ENCODE measurements at places on chromosomes 5 and 9. TPM values are rescaled to one million over a fixed set of nuclear protein-coding genes. Genes with fewer than 3 reads are reported as not detected.

PNPLA7 gene
- total RNA-seq = 27.4 TPM

CTSL gene
- 60.1 TPM for total RNA-seq

SPINK13 gene
- total RNA-seq = not detected

TOR4A gene
- 23.3 TPM for total RNA-seq

DNA sequence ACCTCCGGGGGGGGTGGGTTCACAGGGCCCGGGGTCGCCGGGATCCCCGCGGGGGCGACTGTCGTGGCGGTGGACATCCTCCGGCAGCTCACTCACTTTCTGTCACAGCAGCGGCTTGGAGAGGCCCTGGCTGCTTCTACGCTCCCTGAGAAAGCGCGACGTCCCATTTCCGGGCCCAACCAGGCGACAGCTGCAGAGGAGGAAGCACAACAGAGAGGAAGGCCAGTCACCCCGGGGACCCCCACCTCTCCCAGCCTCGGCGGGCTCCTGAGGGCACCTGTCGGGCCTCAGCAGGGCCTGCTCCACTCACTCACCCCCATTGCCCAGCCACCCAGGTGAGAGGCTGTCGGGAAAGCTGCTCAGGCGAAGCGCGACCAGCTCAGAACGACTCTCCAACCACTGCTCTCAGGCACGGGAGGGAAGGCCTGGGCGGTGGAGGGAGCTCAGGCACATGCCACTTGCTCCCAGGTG, 14.4 kb downstream of the BRD3 start:
- DNase-seq = no peak

DNA sequence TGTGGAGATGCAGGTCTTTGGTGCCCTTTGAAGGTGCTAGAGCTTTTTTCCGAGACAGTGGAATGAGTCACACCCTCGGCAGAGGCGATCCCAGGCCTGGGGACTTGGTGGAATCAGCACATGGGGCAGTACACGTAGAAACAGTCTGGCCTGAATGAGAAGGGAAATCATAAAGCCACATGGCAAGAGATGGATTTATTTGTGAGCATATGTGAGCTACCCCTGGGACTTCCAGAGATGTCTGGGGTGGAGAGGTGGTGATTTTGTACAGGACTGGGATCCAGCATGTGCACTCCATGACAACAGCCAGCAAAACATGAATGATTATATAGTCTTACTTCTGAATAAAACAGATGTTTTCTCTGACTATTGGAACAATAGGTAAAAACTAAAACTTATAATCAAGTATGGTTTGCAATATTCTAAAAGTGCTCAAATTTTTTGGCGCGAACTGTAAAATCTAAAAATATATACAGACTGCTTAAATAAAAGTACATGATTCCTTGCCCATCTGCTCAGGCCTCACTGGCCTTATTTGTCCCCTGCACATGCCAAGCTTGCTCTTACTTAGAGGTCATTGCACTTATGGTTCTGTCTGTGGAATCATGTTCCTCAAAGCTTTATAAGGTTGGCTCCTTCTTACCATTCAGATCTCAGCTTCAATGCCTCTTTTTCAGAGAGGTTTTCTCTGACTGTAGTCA, 54.7 kb upstream of the SMARCA2 start:
- DNase-seq = no peak

GRCh38 chr5:13985731-13986418, 41.4 kb upstream of the DNAH5 start:
- DNase-seq = no peak

GRCh38 chr5:175336781-175337180, 107.2 kb downstream of the DRD1 start:
- no peak for DNase-seq

DNA sequence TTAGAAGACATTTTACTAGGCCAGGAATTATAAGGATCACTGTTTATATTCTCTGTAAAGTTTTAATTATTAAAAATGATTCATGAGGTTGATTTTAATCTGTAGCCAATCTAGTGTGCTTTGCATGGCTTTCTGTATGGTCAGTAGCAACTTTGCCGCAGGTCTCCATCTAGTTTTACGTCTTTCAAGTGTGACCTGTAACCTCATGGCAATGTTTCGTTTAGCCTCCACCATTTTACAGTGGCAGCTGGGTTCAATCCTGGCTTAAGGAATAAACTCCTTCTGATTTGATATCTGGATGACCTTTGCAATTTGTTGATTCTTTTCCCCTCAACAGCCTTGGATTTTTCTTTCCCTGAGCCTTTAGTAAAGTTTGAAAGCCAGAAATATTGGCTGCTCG, 434.5 kb upstream of the CDH9 start:
- DNase-seq = no peak

DNA sequence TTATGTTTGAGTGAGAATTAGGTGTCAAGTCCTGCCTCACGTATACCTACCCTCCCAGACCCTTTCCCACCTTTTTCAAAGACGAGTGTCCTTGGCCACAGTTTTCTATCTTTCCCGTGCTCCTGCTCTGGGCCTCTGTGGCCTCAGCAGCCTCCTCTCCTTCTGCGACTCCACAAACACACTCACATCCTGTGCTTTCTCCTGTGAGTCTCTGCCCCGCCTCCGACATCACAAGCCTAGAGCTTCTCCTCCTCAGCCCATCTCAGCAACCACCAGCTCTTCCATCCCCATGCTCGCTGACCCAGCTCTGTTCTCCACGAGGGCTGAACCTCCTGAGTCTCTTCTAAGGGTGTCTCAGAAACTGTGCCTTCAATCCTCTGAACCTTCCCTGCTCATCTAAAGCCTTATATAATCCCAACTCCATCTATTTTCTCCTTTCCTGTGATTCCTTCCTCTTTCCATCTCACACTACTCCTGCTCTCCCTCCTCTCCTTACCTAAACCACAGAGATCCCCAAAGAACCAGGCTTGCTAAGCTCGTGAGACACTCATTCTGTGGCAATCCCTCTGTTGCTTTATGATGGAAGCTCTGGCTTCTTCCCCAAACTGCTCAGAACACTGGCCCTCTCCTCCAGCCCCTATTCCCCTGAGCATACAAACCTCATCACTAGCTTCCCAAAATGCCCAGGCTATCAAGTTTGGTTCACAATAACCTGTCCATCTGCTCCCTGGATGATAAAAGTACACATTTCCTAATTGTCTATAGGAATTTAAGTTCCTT, 55.2 kb downstream of the RASEF start:
- no peak for DNase-seq

GRCh38 chr5:92581249-92581648, 999.8 kb downstream of the NR2F1-AS1 start:
- no peak for DNase-seq

DNA sequence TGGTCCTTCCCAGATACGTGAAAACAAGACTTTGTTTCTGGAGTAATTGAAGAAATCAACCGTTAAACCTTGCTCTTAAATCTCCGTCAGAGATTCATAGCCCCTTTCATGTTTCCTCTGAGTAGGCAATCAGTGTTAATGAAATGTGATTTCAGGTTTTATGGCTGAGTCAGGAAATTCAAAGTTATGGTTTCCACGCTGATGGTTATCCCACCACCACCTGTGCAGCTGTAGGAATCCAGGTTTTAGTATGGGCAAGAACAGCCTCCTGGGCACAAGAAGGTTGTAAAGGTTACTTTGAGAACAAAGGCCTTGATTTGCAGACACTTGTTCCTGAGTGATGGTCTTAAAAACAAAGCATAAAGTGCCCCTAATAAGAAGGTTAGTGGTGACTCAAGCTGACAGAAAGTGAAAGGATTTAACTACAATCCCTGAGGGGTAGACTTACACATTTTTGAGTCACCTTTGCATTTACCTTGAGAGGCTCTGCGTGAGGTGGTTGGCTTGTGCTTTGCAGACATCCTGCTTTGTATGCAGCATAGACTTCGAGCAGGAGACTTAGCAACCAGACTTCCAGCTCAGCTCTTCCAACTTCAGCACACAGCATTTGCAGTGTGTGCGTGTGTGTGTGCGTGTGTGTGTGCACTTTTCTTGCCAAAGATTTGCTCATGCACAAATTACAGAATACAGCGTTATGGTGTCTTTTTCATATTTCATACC, 159.6 kb downstream of the TLE4 start:
- DNase-seq = no peak

DNA sequence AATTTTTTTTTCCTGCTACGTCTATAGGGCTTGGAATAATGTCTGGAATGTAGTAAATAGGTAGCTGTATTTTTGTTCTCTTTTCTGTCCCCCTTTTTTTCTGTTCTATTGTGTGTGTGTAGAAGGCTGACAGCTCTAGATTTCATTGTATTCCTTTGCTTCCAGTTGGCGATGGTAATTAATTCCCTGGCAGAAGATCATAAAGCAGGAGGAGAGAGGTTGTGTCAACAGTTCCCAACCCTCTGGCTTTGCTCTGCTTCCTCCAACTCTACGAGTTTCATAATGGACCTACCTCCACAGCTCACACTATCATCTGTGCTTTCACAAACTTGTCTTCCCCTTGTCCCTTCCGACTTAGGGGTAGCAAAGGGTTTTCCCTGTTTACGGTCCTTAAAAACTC, 117.9 kb upstream of the CDH18 start:
- no peak for DNase-seq

GRCh38 chr9:104367507-104367906, 136.6 kb upstream of the OR13F1 start:
- no peak for DNase-seq

- no peak for DNase-seq
These were observed 110.7 kb downstream of the CFAP95 start for GRCh38 chr9:69931340-69931739.

DNA sequence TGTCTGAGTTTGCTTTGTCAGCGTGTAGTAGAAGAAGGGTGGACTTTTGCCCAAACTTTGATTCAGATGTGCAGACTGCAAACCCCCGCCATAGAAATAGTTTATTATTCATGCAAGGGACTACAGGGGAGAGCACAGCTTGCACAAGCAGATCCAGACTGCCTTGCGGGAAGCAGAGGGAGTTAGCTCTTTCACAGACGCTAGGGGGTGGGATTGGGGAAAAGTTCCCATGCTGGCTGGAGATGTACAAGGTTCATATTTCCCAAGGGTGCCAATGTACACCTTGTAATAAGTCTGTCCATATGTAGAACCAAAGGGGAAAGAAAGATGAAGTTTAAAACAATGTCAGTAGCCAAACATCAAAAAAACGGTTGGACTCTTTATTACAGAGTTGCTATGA, 749.7 kb upstream of the COX7C start:
- DNase-seq = no peak

GRCh38 chr9:77926371-77926878, 105.2 kb downstream of the GNAQ start:
- no peak for DNase-seq

- DNase-seq = no peak
These were observed 19.9 kb downstream of the P4HA2 start for GRCh38 chr5:132207778-132208177.

DNA sequence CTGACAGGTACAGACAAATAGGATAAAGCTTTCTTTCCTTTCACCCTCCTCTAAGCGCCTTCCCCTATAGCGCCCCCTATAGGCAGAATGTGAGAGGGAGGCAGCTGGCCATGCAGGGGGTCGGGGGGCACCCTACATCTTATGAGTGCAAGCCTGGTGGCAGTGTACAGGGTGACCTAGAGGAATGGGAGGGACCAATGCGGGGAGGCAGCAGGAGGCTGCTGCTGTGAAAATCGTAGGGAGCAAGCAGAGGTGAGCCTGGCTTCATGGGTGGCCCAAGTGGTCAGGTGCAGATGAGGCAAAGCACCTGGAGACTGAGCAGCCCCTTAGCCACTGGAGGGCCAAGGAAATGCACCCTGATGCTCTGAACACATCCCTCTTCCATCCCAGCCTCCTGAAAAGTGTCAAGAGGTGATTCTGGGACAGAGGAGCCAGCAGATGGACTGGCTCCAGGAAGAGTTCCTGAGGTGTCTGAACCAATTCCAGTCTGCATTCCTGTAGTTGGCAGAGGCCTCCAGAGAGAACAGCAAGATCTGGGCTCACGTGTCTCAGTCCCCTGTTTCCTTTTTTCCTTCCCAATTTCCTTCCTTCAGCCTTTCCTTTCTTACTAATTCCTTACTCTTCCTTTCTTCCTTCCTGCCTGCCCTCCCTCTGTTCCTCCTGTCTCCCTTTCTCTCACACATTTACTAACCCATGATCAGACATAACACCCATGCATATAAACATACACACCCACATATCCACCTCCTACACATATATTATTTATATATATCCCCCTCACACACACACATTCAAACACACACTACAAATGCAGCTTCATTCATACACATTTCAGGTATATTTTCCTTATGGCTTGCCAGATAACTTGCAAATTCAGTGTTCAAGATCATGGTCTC, 32.8 kb upstream of the GALNT10 start:
- no peak for DNase-seq

DNA sequence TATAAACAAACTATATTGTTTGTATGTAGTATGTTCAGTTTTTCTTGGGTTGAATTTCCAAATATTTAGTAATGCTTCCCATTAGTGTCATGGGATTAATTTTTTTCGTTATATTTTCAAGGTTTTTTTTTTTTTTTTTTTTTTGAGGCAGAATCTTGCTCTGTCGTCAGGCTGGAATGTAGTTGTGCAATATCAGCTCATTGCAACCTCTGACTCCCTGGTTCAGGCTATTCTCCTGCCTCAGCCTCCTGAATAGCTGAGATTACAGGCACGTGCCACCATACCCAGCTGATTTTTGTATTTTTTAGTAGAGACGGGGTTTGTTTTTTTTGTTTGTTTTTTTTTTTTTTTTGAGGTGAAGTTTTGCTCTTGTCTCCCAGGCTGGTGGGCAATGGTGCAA, 10.6 kb downstream of the DDX46 start:
- no peak for DNase-seq

GRCh38 chr9:90881648-90882047, 80.0 kb downstream of the SYK start:
- DNase-seq = no peak

GRCh38 chr9:4796530-4796929, 3.8 kb downstream of the RCL1 start:
- no peak for DNase-seq

DNA sequence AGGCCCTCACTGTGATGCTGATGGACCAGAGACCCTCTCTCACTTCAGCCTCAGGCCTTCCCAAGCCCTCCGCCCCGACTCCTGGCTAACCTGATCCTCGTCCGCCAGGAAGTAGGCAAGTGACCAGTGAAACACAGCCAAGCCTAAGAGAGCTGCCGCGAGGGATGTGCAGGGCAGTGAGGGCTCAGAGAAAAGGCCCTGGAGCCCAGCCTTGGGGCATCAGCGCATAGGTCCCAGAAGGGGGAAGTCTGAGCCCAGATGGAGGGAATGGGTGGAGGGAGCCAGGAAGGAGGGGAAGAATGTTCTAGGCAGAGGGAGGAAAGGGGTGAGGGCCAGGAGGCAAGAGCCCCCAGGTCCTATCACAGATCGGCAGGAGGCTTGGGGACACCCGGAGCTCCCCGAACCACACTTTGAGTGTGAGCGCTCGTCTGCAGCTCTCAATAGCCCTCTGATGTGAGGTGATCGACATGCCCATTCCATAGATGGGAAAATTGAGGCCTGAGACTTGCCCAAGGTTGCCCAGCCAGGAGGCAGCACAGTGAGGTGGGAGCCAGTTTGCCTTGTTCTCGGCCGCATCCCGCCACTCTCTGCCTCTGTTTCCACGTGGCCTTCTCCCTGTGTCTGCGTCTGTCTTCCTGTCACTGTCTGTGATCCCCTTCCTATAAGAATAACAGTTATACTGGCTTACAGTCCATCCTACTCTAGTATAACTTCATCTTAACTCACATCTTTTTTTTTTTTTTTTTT, 20.2 kb downstream of the PLPP7 start:
- no peak for DNase-seq

All from mucosa of descending colon (tissue), 3 donors.